ENCODE measurements at places on chromosomes 2 and 18.

DNA sequence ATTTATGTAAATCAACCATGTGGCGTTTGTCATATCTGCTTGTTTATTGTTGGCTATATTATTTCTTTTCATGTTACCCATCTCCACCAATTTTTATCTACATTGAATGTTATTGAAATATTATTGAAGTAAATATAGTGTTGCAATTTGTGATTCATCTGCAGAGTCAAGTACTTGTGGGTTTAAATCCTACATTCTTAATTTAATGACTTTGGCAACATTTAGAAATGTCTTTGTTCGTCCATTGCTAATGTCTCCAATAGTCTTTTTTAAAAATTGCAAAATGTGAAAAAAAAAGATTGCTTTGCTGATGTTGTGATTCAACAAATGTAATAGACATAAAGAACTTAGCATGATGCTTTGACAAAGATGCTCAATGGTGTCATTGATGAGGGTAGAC lies 1572.8 kb upstream of the PIK3C3 start:
- no peak for DNase-seq
- no peak overlapping the region for H3K4me3 ChIP-seq
- H3K27ac ChIP-seq = no peak overlapping the region

DNA sequence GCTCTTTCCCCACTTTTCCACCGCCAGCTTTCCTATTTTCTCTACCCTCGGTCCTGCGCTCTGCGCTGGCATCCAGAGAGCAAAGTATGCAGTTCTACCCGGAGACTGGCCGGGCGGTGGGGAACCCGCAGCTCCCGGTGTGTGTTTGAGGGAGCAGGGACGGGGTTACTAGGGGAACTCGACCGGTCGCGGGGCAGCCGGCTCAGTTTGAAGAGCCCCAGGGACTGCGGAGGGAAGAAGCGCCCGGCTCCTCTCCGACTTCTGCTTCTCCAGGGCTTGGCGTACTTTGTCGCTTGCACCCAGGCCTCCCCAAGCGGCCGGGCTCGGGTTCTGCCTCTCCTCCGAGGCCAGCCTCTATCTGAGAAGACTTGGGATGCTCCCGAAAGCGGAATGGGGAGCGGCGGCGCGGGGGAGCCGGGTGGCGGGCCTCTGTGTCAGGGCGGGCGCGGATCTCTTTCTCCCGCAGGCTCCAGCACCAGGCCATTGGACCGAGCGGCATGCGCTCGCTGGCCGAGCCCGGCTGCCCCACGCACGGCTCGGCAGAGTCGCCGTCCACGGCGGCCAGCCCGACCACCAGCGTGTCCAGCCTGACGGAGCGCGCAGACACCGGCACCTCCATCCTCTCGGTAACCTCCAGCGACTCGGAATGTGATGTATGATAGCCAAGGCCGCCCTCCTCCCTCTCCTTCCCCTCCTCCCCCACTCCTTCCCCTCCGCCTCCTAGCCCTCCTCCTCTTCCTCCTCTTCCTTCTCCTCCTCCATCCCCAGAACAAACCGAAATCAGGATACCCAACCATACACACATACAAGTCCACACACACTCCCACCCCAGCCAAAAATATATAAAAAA lies 2.8 kb downstream of the SIX3 start:
- peak overlapping the region; percentile 2 for H3K4me3 ChIP-seq
- no peak for DNase-seq
- H3K36me3 ChIP-seq = no peaks in the 10 kb centered on the region
- H3K4me1 ChIP-seq = peaks cover 24% of the 10 kb centered on the region
- peaks cover 100% of the 10 kb centered on the region for H3K27me3 ChIP-seq
- H3K27ac ChIP-seq = no peak overlapping the region

DNA sequence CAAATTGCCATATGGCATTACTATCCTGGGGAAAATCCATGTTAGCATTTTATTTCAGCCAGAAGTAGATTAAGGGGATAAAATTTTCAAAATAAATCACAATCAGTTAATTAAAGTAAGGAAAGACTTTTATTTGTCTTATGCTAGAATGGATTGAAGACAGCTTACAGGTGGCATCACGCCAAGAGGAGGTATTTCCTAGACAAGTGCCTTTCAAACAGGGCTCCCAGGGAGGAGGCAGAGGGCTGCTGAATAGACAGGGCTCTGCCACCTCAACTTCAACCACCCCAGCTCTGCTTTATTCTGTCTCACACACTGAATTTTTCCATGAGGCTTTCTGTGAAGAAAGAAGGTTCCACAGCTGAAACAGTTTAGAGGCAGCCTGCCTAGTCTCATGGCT lies 12.2 kb downstream of the CCDC68 start:
- no peaks in the 10 kb centered on the region for H3K4me1 ChIP-seq
- H3K27me3 ChIP-seq = peaks cover 7% of the 10 kb centered on the region
- no peaks in the 10 kb centered on the region for H3K36me3 ChIP-seq
- H3K4me3 ChIP-seq = no peak overlapping the region

DNA sequence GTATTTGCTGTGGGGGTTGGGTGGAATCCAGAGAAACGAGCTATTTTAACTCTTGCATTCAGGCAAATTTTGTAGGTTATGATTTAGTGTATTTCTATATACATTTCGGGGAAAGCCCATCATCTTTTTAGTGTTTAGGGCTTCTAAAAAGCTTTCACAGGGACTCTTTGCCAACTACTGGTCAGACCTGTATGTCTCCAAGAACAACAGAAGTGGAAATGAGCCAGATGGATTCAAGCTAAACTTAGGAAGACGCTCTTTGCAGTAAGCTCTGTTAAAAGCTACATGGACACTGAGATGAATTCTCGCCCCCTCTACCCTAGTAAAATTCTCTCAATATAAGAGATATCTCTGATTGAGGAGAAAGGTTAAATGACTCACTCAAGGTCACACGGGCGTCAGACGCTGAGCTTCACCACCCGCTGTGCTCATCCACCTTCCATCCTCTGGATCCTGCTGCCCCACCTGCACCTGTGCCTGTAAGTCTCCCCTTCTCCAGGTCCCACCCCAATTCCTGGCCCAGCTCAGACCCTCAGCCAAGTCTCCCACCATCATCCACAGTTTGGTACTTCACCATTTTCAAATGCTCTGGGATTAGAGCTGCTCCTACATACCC lies 85.6 kb downstream of the MARCHF4 start:
- no peaks in the 10 kb centered on the region for H3K36me3 ChIP-seq
- H3K4me3 ChIP-seq = no peak overlapping the region
- no peak for DNase-seq

DNA sequence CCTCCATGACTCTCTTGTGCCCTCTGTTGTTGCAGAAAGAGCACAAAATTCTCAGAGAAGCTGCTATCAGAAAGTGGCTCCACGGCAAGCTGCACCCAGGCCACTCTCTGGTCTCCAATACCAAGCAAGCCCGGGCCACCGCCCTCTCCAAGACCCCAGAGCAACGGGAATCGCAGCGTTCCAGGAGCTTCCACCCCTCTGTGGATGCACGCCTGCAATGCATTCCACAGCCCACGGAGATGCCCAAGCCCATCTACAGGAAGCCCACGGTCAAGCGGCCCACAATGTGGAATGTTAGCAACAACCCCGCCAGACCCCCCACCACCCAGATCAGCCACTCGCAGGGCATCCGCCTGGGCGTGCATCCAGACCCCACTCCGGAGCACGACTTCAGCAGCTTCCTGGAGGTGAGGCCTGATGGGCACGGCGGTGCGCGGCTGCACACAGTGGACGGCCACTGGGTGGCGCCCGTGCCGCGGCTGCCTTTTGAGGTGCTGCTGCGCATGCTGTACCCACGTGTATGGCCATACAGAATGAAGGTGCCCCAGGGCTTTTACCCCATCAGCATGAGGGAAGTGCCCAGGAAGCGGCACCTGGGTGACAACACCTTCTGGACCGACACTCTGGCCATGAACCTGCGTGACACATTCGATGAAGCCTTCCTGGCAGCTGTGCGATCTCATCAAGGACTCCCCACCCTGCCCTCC lies 6.3 kb downstream of the ANKRD53 start:
- DNase-seq = peak; percentile 77
- H3K27me3 ChIP-seq = peaks cover 9% of the 10 kb centered on the region
- H3K36me3 ChIP-seq = peaks cover 28% of the 10 kb centered on the region

- no peak for DNase-seq
- H3K27ac ChIP-seq = peak overlapping the region; percentile 96
- peaks cover 25% of the 10 kb centered on the region for H3K36me3 ChIP-seq
- no peaks in the 10 kb centered on the region for H3K27me3 ChIP-seq
- H3K4me1 ChIP-seq = peaks cover 48% of the 10 kb centered on the region
Observed at GRCh38 chr2:200962811-200963123, 693 bp downstream of the ORC2 start.

DNA sequence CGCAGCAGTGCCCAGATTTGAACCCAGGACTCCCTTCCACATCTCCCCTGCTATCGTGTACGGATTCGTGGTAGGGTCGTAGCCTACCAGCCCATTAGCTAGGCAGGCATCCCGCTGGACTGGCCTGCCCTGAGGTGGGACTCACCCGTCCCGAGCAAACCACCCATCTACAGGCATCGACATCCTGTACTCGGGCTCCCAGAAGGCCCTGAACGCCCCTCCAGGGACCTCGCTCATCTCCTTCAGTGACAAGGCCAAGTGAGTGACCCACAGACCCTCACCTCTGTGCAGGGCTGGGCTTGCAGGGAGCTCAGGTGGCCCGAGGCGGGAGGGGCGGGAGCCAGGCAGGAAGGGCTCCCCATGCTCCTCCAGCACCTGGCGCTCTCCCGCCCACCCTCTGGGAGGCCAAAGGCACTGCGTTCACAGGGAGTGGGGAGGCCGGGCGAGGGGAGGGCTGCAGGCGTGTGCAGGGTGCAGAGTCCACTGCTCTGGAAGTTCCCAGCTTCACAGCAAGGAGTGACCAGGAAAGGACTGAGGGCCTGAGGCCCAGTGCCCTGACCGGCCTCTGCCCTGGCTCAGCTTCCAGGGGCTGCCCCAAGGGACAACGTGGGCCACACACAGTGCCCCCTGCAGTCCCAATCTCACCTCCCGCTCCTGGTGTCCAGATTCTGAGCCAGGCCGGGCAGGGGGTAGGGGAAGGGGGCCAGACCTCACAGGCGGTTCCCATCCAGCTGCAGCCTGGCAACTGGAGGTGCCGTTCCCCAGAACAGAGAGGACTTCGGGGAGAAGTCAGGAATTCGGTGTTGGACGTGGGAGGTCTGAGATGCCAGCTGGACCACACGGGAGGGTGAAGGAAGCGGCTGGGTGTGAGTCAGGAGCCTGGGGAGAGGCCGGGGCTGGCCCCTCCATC lies 5.4 kb downstream of the AGXT start:
- H3K36me3 ChIP-seq = no peaks in the 10 kb centered on the region
- no peaks in the 10 kb centered on the region for H3K27me3 ChIP-seq
- DNase-seq = peak; percentile 36
- H3K27ac ChIP-seq = no peak overlapping the region
- H3K4me3 ChIP-seq = no peak overlapping the region

GRCh38 chr2:30385327-30385726 lies 61.7 kb upstream of the LCLAT1 start:
- no peak overlapping the region for H3K27ac ChIP-seq
- peak; percentile 77 for DNase-seq
- H3K4me3 ChIP-seq = no peak overlapping the region
- H3K36me3 ChIP-seq = no peaks in the 10 kb centered on the region
- H3K27me3 ChIP-seq = peaks cover 42% of the 10 kb centered on the region

DNA sequence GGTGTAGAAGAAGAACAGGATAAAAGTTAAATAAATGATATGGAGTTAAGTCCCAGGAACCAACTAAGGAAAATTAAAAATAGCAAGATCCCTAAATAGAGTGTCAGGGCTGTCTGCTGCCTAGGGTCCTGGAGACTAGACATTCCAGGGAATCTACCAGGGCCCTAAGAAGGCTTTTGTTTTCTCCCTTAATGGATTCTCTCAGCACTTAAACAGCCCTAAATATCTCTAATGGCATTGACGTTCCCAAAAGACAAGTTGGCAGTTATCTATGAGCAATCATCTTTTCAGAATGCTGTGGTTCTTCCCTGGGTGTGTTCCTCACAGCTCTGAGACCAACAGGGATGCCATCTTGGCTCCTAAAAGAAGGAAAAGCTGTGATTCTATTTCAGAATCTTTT lies 616.3 kb downstream of the EPHA4 start:
- no peak overlapping the region for H3K27ac ChIP-seq
- no peak overlapping the region for H3K4me3 ChIP-seq
- peaks cover 5% of the 10 kb centered on the region for H3K36me3 ChIP-seq
- DNase-seq = no peak
- no peaks in the 10 kb centered on the region for H3K27me3 ChIP-seq

GRCh38 chr18:9428301-9428706 lies 47.0 kb upstream of the RALBP1 start:
- no peak overlapping the region for H3K4me3 ChIP-seq
- H3K36me3 ChIP-seq = peaks cover 6% of the 10 kb centered on the region
- DNase-seq = no peak
- no peaks in the 10 kb centered on the region for H3K27me3 ChIP-seq
- peaks cover 2% of the 10 kb centered on the region for H3K4me1 ChIP-seq

GRCh38 chr2:234135750-234136221 lies 85.3 kb downstream of the SPP2 start:
- H3K4me3 ChIP-seq = no peak overlapping the region
- peaks cover 11% of the 10 kb centered on the region for H3K36me3 ChIP-seq
- DNase-seq = peak; percentile 74
- peaks cover 11% of the 10 kb centered on the region for H3K27me3 ChIP-seq

GRCh38 chr18:10116574-10116973 lies 202.8 kb downstream of the VAPA start:
- H3K4me1 ChIP-seq = peaks cover 71% of the 10 kb centered on the region
- DNase-seq = no peak
- H3K27me3 ChIP-seq = peaks cover 6% of the 10 kb centered on the region
- H3K27ac ChIP-seq = no peak overlapping the region

DNA sequence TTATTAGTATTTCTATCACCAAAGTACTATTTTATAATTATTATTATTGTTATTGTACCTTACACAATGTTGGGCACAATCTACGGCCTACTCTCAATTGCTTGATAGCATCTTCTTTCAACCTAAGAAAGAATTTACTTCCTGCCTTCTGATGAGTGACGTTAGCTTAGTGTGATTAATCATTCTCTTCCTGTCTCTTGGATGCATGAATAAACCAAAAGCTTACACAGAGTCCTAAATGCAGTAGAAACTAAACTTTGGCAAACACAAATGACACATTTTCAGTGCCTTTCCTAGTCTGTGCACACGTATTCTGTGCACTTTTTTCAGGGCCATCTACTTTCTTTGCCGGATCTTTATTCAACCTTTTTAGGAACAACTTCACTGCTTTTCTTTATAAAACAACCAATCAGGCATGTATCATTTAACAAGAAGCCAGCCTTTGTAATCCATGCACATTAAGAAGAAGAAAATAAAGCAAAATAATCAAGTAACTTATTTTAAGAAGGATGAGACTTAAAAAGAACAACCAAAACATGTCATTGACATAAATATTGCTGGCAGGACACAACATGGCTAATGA lies 19.1 kb downstream of the TRAK2 start:
- H3K4me3 ChIP-seq = no peak overlapping the region
- no peak overlapping the region for H3K27ac ChIP-seq
- peaks cover 31% of the 10 kb centered on the region for H3K36me3 ChIP-seq
- peaks cover 7% of the 10 kb centered on the region for H3K27me3 ChIP-seq

- peaks cover 3% of the 10 kb centered on the region for H3K27me3 ChIP-seq
- peaks cover 12% of the 10 kb centered on the region for H3K36me3 ChIP-seq
- peaks cover 97% of the 10 kb centered on the region for H3K4me1 ChIP-seq
- peak overlapping the region; percentile 42 for H3K4me3 ChIP-seq
Observed at GRCh38 chr2:127082974-127083373, 24.0 kb downstream of the BIN1 start.
